ENCODE measurements at places on chromosomes 2 and 18.

- no peak for DNase-seq
Measured at GRCh38 chr2:212107989-212108388, 430.6 kb downstream of the ERBB4 start.

GRCh38 chr2:224849264-224849663 lies 133.1 kb upstream of the CCDC195 start:
- DNase-seq, result no peak

- DNase-seq, result no peak
Measured at GRCh38 chr18:65146482-65147021, 604.3 kb upstream of the CDH7 start.

GRCh38 chr2:28801726-28802125 lies 8.9 kb upstream of the SPDYA start:
- peak; percentile 40 for DNase-seq

DNA sequence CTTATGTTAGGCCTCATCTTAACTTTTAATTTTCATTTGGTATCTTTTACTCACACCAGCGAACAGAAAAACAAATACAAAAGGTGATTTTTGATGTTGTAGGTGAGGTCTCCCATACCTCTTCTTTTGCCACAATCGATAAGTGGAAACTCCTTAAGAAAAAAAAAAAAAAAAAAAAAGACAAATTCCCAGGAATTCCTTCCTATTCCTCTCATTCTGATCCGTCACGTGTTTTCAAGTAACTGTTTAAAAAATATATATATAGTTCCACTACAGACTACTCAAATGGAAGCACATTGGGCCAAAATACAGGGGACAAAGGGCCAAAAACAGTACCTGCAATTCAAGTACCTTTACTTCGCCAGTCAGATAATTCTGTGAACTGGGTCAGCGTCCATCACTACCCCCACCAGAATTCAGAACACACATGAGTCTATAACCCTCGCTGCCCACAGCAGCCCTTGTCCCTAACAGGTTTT lies 16.5 kb downstream of the NMUR1 start:
- DNase-seq, result no peak

- DNase-seq, result no peak
Measured at GRCh38 chr18:52341608-52342381, 1.8 kb downstream of the DCC start.

GRCh38 chr2:213848631-213849030 lies 562.2 kb upstream of the VWC2L start:
- no peak for DNase-seq

DNA sequence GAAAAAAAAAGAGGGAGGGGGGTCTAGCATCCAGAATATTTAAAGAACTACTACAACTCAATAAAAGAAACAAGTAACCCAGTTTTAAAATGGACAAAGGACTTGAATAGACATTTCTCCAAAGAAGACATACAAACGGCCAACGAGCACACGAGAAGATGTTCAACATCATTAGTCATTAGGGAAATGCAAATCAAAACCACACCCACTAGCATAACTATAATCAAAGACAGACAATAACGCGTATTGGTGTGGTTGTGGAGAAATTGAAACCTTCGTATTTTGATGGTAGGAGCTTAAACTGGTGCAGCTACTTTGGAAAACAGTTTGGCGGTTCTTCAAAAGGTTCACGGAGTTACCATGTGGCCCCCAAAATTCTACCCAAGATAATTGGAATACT lies 64.3 kb upstream of the CAB39 start:
- no peak for DNase-seq

- no peak for DNase-seq
Measured at GRCh38 chr2:207459990-207460757, 69.6 kb upstream of the CREB1 start.

- no peak for DNase-seq
Measured at GRCh38 chr2:118457951-118458350, 369.7 kb downstream of the INSIG2 start.

DNA sequence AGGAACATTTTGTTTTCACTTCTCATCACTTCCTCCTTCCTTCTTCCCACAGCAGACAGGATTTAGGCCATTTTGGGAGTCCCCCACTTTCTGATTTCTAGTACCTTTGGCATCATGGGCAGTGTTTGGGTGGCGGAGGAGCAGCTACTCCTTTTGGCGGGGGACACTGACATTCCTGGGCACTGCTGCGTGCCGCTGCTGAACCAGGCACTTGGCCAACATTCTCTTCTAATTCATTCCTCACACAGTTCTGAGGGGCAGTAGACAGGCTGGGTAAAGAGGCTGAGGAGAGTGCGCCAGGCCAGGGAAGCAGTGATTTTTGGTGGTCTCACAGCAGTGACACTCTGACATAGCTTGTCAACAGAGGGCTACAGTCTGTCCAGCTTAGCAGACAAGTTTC lies 270.2 kb downstream of the LOXHD1 start:
- DNase-seq, result no peak

GRCh38 chr2:26608557-26608956 lies 32.6 kb downstream of the CIB4 start:
- no peak for DNase-seq

- no peak for DNase-seq
Measured at GRCh38 chr2:171247741-171248662, 87.3 kb upstream of the TLK1 start.

GRCh38 chr18:22067682-22068081 lies 101.7 kb upstream of the GATA6 start:
- no peak for DNase-seq

- peak; percentile 67 for DNase-seq
Measured at GRCh38 chr18:46916551-46917107, 678 bp downstream of the PIAS2 start.

GRCh38 chr2:131126436-131126835 lies 21.3 kb downstream of the PLEKHB2 start:
- no peak for DNase-seq

DNA sequence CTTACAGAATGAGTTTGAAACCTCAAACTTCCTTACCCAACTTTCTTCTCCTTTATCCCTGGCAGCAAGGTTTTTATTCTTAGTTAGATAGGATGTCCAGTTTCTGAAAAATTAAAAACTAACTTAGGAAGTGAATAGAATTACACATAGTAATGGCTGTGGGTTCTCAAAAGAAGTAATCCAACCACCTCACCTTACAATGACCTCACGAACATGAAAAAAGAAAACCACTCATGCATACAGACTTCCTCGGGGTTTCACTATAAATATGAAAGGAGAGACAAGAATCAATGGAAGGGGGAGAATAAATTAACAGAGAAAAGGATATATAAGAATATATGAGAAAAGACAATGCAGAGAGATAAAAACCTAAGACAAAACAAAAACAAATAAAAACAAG lies 1044.3 kb upstream of the KLHL29 start:
- no peak for DNase-seq

DNA sequence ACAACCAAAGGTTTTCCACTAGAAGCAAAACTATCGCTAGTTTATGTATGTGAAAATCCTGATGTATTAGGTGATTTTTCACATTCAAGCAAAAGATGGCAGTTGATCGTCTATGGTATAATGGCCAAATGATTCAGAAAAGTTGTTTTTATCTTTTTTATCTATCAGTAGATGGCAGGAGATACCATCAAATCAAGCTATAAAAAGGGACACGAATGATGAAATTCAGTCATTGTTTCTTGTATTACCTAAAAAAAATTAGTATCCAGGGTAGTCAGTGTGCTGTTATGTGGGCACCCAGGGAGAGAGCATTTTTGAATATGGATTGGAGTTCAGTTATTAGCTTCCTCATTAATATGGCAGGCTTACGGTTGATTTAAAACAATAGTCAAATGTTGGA lies 22.9 kb upstream of the CAVIN2 start:
- no peak for DNase-seq

- no peak for DNase-seq
Measured at GRCh38 chr2:236844711-236845110, 241.0 kb upstream of the COPS8 start.

GRCh38 chr2:171941316-171941699 lies 19.0 kb downstream of the HAT1 start:
- DNase-seq, result no peak

- DNase-seq, result no peak
Measured at GRCh38 chr18:32446780-32447179, 23.9 kb downstream of the GAREM1 start.

DNA sequence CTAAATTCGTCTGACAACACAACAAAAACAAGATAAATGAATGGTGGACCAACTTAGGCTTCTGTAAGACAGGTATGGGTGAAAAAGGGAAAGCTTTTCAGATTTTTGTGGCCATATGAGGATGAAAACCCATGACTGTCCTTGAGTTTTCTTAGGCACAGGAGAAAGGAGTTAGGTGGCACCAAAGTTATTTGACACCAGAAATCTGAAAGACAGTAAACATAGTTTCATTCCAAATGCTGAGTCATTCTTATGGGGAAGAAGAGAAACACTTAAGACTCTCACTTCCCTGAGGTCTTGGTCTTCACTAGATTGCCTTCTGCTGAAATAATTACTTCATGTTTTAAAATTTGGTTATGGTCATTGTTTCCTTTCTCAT lies 5.2 kb upstream of the GPD2 start:
- DNase-seq, result peak; percentile 59

GRCh38 chr2:45975752-45976517 lies 321.3 kb upstream of the EPAS1 start:
- DNase-seq, result no peak

DNA sequence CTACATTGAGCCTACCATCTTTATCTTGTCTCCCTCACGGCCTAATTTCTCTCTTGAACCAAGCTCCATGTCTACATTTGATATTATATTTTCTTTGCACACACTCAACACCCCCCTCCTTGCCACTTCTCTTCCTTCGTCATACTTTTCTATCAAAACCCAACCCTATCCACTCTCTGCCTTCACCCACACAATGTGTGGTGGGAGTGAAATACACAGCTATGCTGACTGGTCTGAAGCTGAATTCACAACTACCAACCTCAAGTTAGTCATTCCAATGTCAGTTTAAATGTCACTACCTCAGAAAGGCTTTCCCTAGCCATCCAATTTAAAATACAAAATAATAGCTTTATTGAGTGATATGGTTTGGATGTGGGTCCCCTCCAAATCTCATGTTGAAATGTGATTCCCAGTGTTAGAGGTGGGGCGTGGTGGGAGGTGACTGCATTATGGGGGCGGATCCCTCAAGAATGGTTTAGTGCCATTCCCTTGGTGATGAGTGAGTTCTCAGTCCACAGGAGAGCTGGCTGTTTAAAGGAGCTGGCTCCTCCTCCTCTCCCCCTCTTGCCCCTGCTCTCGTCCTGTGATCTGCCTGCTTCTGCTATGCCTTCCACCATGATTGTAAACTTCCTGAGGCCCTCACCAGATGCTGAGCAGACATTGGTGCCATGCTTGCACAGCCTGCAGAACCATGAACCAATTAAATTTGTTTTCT lies 112.1 kb downstream of the DTNB start:
- no peak for DNase-seq

- no peak for DNase-seq
Measured at GRCh38 chr2:12047761-12048160, 301.3 kb downstream of the LPIN1 start.

DNA sequence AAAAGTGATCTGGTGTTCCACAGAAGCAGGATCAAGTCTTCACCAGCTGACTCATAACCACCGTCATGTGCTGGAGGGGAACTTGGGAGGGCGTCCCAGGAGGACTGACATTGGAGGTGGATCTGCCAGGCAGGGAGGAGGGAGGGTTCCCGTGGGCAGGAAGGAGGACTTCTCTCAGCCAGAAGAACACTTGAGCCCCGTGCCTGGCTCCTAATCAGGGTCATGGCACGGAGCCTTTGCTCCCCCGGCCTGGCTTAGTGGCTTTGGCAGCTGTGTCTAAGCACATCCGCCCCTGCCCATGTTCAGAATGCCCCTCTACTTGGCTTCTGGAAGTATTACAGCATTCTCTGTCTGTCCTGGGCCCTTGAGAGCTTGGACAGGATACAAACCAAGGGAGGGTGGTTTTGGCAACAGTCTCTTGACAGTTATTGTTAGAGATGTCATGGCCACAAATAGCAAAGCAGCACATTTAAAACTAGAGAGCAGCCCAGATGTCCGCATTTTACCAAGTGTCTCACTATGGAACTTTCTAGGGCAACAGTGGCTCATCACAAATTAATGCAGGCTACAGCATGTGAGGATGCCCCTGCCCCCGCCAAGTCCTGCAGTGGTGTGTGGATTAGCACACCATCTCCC lies 11.5 kb downstream of the PPP1R7 start:
- DNase-seq, result peak; percentile 82

GRCh38 chr2:215313255-215313613 lies 1.4 kb downstream of the ATIC start:
- DNase-seq, result no peak

- no peak for DNase-seq
Measured at GRCh38 chr2:174336501-174337336, 2.0 kb downstream of the SP9 start.

DNA sequence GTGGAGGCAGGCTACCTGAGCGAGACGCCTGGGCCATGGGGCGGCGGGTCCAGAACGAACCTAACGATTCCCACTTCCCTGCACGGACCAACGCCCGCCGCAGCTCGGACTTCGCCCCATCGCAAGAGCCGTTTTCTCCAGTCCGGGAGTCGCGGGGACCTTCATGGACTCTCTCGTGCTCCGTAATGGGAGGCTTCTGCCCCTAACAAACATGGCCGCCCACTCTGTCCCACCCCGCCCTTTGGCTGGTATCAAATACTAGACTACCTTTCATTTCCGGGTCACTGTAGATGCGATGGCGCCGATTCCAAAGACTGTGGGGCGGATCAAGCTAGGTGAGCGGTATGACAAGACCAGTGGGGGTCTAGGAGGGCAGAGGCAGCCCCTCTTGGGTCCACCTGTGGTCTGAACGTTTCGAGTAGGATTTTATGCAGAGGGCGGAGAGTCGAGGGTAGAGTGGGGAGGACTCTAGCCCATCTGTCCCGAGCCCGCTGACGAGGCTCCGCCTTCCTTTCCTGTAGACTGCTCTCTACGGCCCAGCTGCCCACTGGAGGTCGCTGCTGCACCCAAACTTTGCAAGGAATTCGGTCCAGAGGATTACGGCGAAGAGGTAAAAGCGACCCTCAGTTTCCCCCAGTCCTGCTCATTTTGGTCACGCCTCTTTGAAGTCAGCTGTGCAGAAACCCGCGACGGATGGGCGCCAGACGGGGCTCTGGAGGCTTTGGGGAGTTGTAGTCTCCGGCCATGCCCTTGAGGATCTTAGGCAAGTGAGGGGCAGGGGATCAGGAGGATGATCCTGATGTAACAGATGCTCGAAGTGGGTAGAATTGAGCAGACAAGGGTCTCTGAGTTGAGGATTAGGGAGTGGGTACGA lies at the start of the genes CCDC142 and TTC31:
TSS of gene CCDC142 (minus strand) at position 198 of the 874 bp plus-strand sequence. CDS start at position 37, 161 bp downstream.
TSS of gene TTC31 (plus strand) at position 281 of the 874 bp plus-strand sequence. CDS start at position 296, 15 bp downstream.
- peak; percentile 92 for DNase-seq

DNA sequence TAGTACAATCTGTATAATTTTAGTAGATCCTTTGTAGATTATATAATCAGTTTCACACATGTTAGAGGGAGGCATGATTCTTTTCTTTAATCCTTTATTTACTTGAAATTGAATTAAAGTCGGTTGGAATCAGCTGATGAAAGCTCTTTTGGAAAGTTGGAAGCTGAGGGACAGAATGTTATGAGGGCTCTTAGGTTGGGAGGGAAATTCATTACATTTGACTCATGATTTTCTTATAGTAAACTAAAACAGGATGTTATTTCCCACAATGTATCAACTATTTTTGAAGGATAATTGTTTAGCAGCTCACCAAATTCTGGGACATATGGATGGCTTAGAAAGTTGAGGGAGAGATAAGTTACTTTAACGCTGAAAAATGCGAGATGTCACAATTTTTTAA lies 52.7 kb upstream of the TMEFF2 start:
- DNase-seq, result no peak

Data from AG08396 (cell line).